Cardiac atrium fibroblast (primary cell): ENCODE measurements at places on chromosomes 12 and 14. TPM values are rescaled to one million over a fixed set of nuclear protein-coding genes. Genes with fewer than 3 reads are reported as not detected.

The ADAM21 gene
- 1.3 and 1.4 TPM in 2 replicates for total RNA-seq

The PIWIL1 gene
- total RNA-seq, result not detected in 2 replicates

The SLC41A2 gene
- total RNA-seq, result 14.8 and 27.5 TPM in 2 replicates

The SLC5A8 gene
- not detected in 2 replicates for total RNA-seq

The ANG gene
- total RNA-seq, result 19.0 and 24.7 TPM in 2 replicates

The PDE3A gene
- total RNA-seq, result 22.9 and 28.0 TPM in 2 replicates

The TMEM229B gene
- total RNA-seq, result 3.6 TPM in 1 of 2 replicates, not detected in the other

The TMEM132D gene
- total RNA-seq, result not detected in 2 replicates

The ZFYVE26 gene
- 6.8 and 9.0 TPM in 2 replicates for total RNA-seq

The TSHR gene
- total RNA-seq, result not detected in 2 replicates

The ACVRL1 gene
- total RNA-seq, result 107 and 184 TPM in 2 replicates

The TARBP2 gene
- 30.1 and 43.5 TPM in 2 replicates for total RNA-seq

The SYNDIG1L gene
- not detected in 2 replicates for total RNA-seq

The FOXM1 gene
- total RNA-seq, result 11.7 and 18.8 TPM in 2 replicates

The SMCO2 gene
- total RNA-seq, result not detected in 2 replicates

The BMAL2 gene
- 1.8 and 6.2 TPM in 2 replicates for total RNA-seq

The ALDH1L2 gene
- 78.3 and 89.9 TPM in 2 replicates for total RNA-seq

The SNW1 gene
- 37.4 and 45.5 TPM in 2 replicates for total RNA-seq

The HOXC4 gene
- total RNA-seq, result not detected in 2 replicates
